Glutamatergic neuron (in vitro differentiated cells): ENCODE measurements at places on chromosomes 16 and 17. TPM values are rescaled to one million over a fixed set of nuclear protein-coding genes. Genes with fewer than 3 reads are reported as not detected.

KRT36 gene
- not detected for total RNA-seq

MILR1 gene
- not detected for total RNA-seq

RAD51C gene
- total RNA-seq: 8.5 TPM

- no peak for DNase-seq
These were observed 7.5 kb downstream of the AXIN2 start for GRCh38 chr17:65553646-65554552.

DNA sequence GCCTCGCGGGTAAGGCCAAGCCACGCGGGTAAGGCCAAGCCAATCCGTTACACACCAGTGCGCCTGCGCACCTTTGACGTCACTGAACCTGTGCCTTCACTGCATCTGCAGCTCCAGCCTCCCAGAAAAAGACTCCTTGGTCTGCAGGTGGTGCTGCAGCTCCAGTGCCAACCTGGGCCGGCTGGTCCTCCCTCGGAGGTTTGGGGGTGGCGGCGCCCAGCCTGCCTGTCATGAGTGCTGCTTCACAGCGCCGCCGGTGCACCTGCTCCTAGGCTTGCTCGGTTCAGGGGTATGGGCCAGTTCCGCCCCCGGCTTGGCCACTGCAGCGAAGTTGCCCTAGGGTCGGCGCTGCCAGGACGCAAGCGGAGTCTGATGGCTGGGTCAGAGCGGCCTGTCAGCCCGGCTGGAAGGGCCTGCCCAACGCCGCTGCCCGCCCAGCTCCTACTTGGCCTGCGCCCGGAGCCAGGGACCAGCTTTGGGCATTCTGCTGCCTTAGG, 146.6 kb downstream of the USP22 start:
- DNase-seq: no peak

- DNase-seq: no peak
These were observed 124.9 kb upstream of the KCNJ16 start for GRCh38 chr17:69949973-69950695.

DNA sequence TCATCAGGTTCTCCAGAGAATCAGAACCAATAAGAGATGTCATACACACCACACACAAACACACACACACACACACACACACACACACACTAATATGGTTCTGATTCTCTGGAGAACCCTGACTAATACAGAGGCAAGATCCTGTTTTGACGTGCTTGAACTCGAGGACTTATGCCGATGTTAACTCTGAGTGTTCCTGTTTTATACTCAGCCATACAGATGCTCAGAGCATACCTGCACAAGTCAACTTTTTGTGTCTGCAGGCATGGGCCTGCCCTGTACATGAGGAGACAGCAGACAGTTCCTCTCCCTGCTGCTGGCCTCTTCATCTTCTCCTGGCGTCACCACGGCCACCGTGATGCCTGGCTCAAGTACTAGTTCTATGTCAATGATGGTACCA, 635.9 kb downstream of the WWOX start:
- DNase-seq: no peak

GRCh38 chr16:81067166-81067565, 9.9 kb downstream of the C16orf46 start:
- DNase-seq: no peak

DNA sequence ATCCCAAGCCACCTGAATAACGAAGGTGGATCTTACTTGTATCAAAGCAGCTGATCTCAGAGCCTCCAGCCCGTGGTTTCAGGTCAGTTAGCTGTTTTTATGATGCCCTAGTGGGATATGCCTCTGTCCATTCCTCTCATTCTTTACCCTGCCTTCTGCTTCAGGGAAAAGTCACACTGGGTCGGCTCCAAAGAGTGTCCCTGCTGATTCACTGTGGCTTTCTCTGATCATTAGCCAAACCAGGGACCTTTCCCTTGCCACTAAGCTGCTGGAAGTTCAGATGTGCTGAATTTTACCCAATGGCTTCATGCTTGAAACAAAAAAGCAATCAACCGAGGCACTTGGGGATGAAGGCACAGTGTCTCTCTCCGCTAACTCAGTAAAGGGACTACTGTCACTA, 170.2 kb upstream of the SALL1 start:
- DNase-seq: no peak
